ENCODE measurements at places on chromosomes 16 and 17. TPM values are rescaled to one million over a fixed set of nuclear protein-coding genes. Genes with fewer than 3 reads are reported as not detected.

The MYL11 gene
- total RNA-seq = not detected

The SLC16A6 gene
- 3.4 TPM for total RNA-seq

The C16orf92 gene
- total RNA-seq = not detected

The HS3ST3B1 gene
- 93.6 TPM for total RNA-seq

The RAB11FIP3 gene
- 24.3 TPM for total RNA-seq

The GAST gene
- total RNA-seq = not detected

The RABEP1 gene
- total RNA-seq = 49.9 TPM

The MEOX1 gene
- not detected for total RNA-seq

The TBKBP1 gene
- total RNA-seq = 13.8 TPM

The MT1F gene
- 0.16 TPM for total RNA-seq

The ARHGAP27 gene
- 3.7 TPM for total RNA-seq

The TMEM204 gene
- total RNA-seq = 32.8 TPM

The ZNF19 gene
- total RNA-seq = 5.2 TPM

The TBC1D3C gene
- total RNA-seq = not detected

The KRT27 gene
- total RNA-seq = not detected

The EPOP gene
- total RNA-seq = 1.5 TPM

The TBC1D3E gene
- not detected for total RNA-seq

The IRF8 gene
- total RNA-seq = not detected

The CDR2L gene
- 29.3 TPM for total RNA-seq

The KDM8 gene
- total RNA-seq = 4.7 TPM

The OR4D1 gene
- not detected for total RNA-seq

The TBC1D3I gene
- total RNA-seq = 0.73 TPM

The ZNF778 gene
- 14.0 TPM for total RNA-seq

The CMTM2 gene
- total RNA-seq = not detected

The POLDIP2 gene
- total RNA-seq = 89.1 TPM

The PRCD gene
- 1.1 TPM for total RNA-seq

The RASD1 gene
- 2.6 TPM for total RNA-seq

The FBXO47 gene
- not detected for total RNA-seq

The CDRT15L2 gene
- total RNA-seq = not detected

The NEK8 gene
- 5.2 TPM for total RNA-seq

The KRT33A gene
- not detected for total RNA-seq

The SOX15 gene
- total RNA-seq = 0.49 TPM

The C16orf90 gene
- total RNA-seq = not detected

The GNG13 gene
- not detected for total RNA-seq

The C17orf100 gene
- 0.12 TPM for total RNA-seq

The MILR1 gene
- 6.5 TPM for total RNA-seq

All from hair follicle dermal papilla cell (primary cell).